Amygdala (tissue), 56 donors: ENCODE measurements at places on chromosomes 5 and 9.
A peak's percentile ranks its signal among the peaks of the same experiment; 100 is the strongest.

DNA sequence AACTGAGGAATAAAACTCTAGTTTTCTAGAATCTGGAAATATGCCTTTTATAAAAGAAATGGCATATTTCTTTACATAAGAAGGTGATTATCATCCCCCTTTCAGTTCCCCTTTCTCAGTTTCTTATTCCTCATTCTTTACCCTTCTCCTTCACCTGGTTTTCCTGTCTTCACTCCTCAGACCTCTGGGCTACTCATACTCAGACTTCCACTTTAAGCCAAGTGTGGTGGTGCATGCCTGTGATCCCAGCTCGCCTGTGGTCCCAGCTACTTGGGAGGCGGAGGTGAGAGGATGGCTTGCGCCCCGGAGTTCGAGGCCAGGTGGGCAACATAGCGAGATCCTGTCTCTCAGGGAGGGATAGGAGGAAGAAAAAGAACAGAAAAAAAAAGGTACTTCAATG lies 57.2 kb downstream of the RANBP6 start:
- DNase-seq, result no peak

GRCh38 chr9:4301971-4302427 lies 2.1 kb upstream of the GLIS3 start:
- DNase-seq, result peak; percentile 16

GRCh38 chr5:35954175-35954574 lies 15.8 kb upstream of the CAPSL start:
- no peak for DNase-seq

GRCh38 chr9:112896131-112896530 lies 5.5 kb upstream of the SLC46A2 start:
- DNase-seq, result no peak

GRCh38 chr5:94197970-94198369 lies 420.4 kb downstream of the KIAA0825 start:
- no peak for DNase-seq

- no peak for DNase-seq
These were observed 1.2 kb downstream of the ROR2 start for GRCh38 chr9:91948597-91949391.
